A549 treated with dexamethasone at 1 μM for 4 hours (cell line): ENCODE measurements at places on chromosomes 6 and 20. TPM values are rescaled to one million over a fixed set of nuclear protein-coding genes. Genes with fewer than 3 reads are reported as not detected.

RBM24 gene
- total RNA-seq = 5.2 to 9.3 TPM (median 6.5 TPM) in 5 replicates

KCNK5 gene
- 1.1 to 1.7 TPM (median 1.3 TPM) in 5 replicates for total RNA-seq

PCED1A gene
- total RNA-seq = 16.9 to 28.7 TPM (median 26.2 TPM) in 5 replicates

RPS21 gene
- total RNA-seq = 2,112 to 2,510 TPM (median 2,240 TPM) in 5 replicates

BEND6 gene
- 0.82 to 1.4 TPM (median 1.2 TPM) in 5 replicates for total RNA-seq
